ENCODE measurements at places on chromosomes 13 and 19. TPM values are rescaled to one million over a fixed set of nuclear protein-coding genes. Genes with fewer than 3 reads are reported as not detected.

Gene APLP1
- 328 TPM for total RNA-seq

Gene CNMD
- total RNA-seq: 6.0 TPM

Gene KLK2
- total RNA-seq: not detected

Gene FAM216B
- total RNA-seq: 17.8 TPM

Gene NFIX
- 27.9 TPM for total RNA-seq

Gene SPTBN4
- 39.7 TPM for total RNA-seq

Gene GIPC1
- total RNA-seq: 45.0 TPM

Gene ZNF418
- total RNA-seq: 47.1 TPM

Gene SELENOV
- not detected for total RNA-seq

Gene CEACAM21
- 18.0 TPM for total RNA-seq

Gene MEDAG
- 0.46 TPM for total RNA-seq

Gene SEMA6B
- 49.1 TPM for total RNA-seq

Gene ANGPTL8
- not detected for total RNA-seq

Gene RUBCNL
- total RNA-seq: 5.8 TPM

Gene SSC5D
- total RNA-seq: 0.23 TPM

Gene SIGLECL1
- total RNA-seq: not detected

Gene CEACAM8
- not detected for total RNA-seq

Gene ARHGEF7
- 181 TPM for total RNA-seq

Gene TMC4
- total RNA-seq: 0.46 TPM

Gene PRDX2
- total RNA-seq: 290 TPM

Gene FCHO1
- 30.0 TPM for total RNA-seq

Gene CPB2
- not detected for total RNA-seq

Gene ZNF428
- total RNA-seq: 107 TPM

Gene IQCN
- 0.92 TPM for total RNA-seq

Gene MBD3L3
- not detected for total RNA-seq

Gene ATXN8OS
- total RNA-seq: 2.1 TPM

Gene CD177
- 1.8 TPM for total RNA-seq

Gene ZIC5
- 8.8 TPM for total RNA-seq

Gene OR10H1
- not detected for total RNA-seq

Gene ATP8B3
- total RNA-seq: 0.69 TPM

Gene LILRA1
- total RNA-seq: 0.23 TPM

Gene SIGLEC10
- total RNA-seq: 3.0 TPM

Gene GSX1
- 0.92 TPM for total RNA-seq

Gene ERVV-1
- not detected for total RNA-seq

Gene TYROBP
- 5.5 TPM for total RNA-seq

Gene NUCB1
- total RNA-seq: 69.9 TPM

Gene CGB8
- not detected for total RNA-seq

Gene RAP2A
- total RNA-seq: 217 TPM

Gene ZNF333
- 30.0 TPM for total RNA-seq

Gene CRX
- not detected for total RNA-seq

Gene VSTM2B
- 9.9 TPM for total RNA-seq

Gene RAB4B
- 8.3 TPM for total RNA-seq

All from diencephalon (tissue), 1 donor.